Neural crest cell (in vitro differentiated cells): ENCODE measurements at places on chromosomes 2 and 18. TPM values are rescaled to one million over a fixed set of nuclear protein-coding genes. Genes with fewer than 3 reads are reported as not detected.

GRCh38 chr2:39534095-39534711 lies 97.1 kb upstream of the MAP4K3 start:
- DNase-seq, result no peak

- peak; percentile 18 for DNase-seq
Observed at GRCh38 chr18:5546660-5547059, 2.9 kb upstream of the EPB41L3 start.

DNA sequence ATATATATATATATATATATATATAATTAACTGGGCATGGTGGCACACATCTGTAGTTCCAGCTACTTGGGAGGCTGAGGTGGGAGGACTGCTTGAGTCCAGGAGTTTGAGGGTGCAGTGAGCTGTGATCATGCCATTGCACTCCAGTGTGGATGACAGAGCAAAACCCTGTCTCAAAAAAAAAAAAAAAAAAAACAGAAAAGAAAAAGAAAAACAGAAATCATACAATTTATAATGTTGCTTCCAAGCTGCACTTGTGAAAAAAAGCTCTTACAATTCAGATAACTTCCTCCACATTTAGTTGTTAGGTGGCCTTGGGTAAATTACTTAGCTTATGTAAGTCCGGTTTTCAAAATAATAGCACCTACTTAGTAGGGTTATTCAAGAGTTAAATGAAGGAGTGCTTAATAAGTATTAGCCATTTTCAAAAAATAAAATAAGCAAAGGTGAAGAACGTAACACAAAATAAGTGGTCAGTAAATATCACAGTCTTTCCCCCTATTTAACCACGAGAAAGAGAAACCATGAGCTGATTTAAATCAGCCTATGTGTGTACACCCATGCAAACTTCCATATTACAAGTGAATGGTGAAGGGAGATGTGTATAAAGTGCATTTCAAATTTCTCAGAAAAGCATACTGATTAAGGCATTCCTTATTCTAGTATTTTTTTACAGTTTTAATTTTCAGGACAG lies 2.3 kb downstream of the WIPF1 start:
- no peak for DNase-seq

Gene CDH19
- total RNA-seq, result 14.7 and 16.3 TPM in 2 replicates
